ENCODE measurements at places on chromosomes 11 and 22. TPM values are rescaled to one million over a fixed set of nuclear protein-coding genes. Genes with fewer than 3 reads are reported as not detected.

BRSK2 gene
- total RNA-seq = 2.8 TPM

SMC1B gene
- not detected for total RNA-seq

- no peak for DNase-seq
These were observed 1.7 kb upstream of the OR52E5 start for GRCh38 chr11:5891216-5891800.

DNA sequence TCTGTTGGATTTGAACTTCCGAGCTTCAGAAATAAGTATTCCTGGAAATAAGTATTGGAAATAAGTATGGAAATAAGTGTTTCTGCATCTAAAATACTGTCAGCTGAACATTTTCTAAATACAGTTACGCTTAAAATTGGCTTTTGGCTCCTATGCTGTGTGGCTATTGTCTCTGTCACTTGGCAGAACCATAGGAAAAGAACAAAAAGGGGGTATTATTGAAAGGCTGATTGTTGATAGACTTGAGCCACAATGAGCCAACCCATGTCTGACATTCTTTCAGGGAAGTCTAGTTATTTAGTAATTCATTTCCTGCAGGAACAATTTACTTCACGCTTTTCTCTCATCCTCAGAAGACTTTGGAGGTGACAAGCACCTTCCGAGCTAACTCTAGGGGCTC, 32.5 kb upstream of the LARGE1 start:
- no peak for DNase-seq

SNRPD3 gene
- total RNA-seq = 140 TPM

DNA sequence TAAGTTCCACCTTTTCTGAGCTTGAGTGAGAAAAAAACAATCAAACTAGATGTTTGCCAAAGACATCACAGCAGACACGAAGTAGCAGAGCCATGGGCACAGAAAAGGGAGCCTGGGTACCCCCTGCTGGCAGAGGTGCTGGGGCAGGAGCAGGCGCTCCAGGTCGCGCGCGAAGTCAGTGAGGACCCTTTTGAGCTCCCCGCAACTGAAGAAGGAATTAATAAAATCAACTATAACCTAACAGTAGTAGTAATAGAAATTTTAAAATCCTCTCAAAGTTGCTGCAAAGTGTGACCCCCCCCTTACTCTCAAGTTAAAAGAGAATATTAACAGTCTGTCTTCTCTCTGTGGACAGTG, 20.0 kb upstream of the PARVB start:
- no peak for DNase-seq

GRCh38 chr11:57324886-57325734, at the start of gene TNKS1BP1:
Gene TNKS1BP1 (minus strand): TSS chr11:57324952. CDS start chr11:57321885, 3,067 bp downstream.
- DNase-seq = peak; percentile 99

GP1BB gene
- 2.8 TPM for total RNA-seq

VSIG10L2 gene
- not detected for total RNA-seq

GRCh38 chr11:61880031-61880430, 11.3 kb downstream of the FADS3 start:
- no peak for DNase-seq

DNA sequence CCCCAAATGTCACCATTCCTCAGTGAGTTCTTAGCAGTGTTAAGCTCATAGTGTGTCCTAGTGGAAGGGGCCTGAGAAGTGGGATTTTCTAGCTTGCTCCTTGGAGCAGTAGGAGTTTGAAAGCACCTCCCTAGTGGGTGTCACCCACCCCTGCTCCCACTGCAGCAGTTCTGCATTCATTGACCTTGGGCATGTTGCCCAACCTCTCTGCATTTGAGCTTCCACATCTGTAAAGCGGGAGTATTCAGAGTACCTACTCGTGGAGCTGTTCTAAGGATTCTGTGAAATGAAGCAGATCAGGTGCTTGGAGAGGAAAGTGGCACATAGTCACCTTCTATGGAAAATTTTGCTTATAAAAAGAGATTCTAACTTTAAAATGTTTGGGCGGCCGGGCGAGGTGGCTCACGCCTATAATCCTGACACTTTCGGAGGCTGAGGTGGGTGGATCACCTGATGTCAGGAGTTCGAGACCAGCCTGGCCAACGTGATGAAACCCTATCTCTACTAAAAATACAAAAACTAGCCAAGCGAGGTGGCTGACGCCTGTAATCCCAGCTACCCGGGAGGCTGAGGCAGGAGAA, 16.9 kb downstream of the LMO2 start:
- DNase-seq = no peak

FXYD6 gene
- total RNA-seq = 243 TPM

ATG2A gene
- total RNA-seq = 22.7 TPM

DNA sequence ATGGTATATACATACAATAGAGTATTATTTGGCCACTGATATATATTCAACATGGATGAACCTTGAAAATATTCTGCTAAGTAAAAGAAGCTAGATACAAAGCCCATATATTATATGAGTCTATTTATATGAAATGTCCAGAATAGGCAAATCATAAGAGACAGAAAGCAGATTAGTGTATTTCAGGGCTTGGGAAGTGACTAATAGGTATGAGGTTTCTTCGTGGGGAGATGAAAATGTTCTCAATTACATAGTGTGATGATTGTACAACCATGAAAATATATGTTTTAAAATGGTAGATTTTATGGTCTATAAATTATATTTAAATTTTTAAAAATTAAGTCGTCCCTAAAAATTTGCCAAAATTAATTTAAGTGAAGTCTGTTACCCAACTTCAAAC, 92.2 kb downstream of the STK33 start:
- DNase-seq = no peak

- DNase-seq = no peak
These were observed 87.9 kb downstream of the INSC start for GRCh38 chr11:15202626-15203025.

GRCh38 chr22:45763236-45763624, 91.6 kb downstream of the ATXN10 start:
- no peak for DNase-seq

MPEG1 gene
- 15.6 TPM for total RNA-seq

PDGFD gene
- 11.6 TPM for total RNA-seq

CD59 gene
- total RNA-seq = 160 TPM
